ENCODE measurements at places on chromosomes 3 and 15. TPM values are rescaled to one million over a fixed set of nuclear protein-coding genes. Genes with fewer than 3 reads are reported as not detected.

LINGO1 gene
- 28.2 TPM for total RNA-seq

ACOX2 gene
- 4.3 TPM for total RNA-seq

DNA sequence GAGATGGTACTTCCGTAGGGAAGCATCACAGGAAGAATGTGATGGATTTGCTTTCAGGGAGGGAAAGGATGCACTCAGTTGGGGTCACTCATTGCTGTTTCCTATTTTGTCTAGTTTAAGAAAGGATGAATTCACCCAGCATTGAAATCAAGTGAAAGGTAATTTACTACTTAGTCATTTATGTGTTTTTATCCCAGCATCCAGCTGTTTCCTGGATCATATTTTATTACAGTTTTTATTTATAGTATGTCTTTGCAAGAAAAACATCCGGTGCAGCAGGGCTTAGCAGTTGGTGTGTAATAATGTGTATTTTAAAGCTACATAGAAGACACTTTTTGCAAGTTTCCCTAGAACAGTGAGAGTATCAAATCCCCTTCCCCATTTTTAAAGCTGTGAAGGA is 37.4 kb upstream of the GOLGA8B start:
- H3K4me1 ChIP-seq = no peaks in the 10 kb centered on the region
- H3K27me3 ChIP-seq = peaks cover 13% of the 10 kb centered on the region
- H3K27ac ChIP-seq = no peak overlapping the region
- no peak overlapping the region for H3K4me3 ChIP-seq
- DNase-seq = no peak

GRCh38 chr3:177334803-177335202 is 137.5 kb upstream of the TBL1XR1 start:
- DNase-seq = no peak
- no peak overlapping the region for H3K27ac ChIP-seq
- no peaks in the 10 kb centered on the region for H3K4me1 ChIP-seq

GRCh38 chr15:45150997-45151396 is 21.2 kb downstream of the DUOX1 start:
- H3K4me3 ChIP-seq = no peak overlapping the region
- no peak overlapping the region for H3K27ac ChIP-seq
- no peaks in the 10 kb centered on the region for H3K36me3 ChIP-seq
- no peaks in the 10 kb centered on the region for H3K27me3 ChIP-seq
- H3K4me1 ChIP-seq = peaks cover 13% of the 10 kb centered on the region

PLIN1 gene
- total RNA-seq = 0.07 TPM

CCR8 gene
- total RNA-seq = not detected

Data from neural progenitor cell (in vitro differentiated cells).